OCI-M1 (cell line): ENCODE measurements at places on chromosomes 6 and 20.
A peak's percentile ranks its signal among the peaks of the same experiment; 100 is the strongest.

DNA sequence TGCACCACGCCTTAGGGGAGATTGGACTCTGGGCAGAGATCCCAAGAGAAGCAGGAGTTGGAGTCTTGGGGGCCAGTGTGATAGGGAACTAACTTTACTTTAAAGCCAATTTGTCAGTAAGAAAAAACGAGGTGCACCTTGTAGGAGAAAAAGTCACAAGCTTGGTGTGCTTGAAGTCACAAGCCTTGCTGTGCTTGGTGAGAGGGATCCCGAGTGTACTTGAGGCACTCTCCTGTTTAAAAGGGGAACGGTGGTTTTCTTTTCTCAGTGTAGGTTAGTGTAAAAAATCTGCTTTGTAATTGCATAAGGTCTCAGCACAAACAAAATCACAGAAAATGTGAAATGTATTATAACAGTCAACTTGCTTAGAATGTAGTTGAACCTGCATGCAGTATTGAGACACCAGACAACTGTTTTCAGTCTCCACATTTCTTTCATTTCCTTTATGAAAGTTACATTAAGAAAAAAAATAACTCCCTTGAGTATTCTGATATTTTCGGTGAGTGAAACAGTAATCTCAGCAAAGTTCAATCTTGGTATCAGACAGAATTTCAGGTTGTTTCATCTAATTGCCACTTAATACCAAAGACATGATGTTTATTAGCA, 111.1 kb upstream of the DUSP22 start:
- DNase-seq, result no peak

DNA sequence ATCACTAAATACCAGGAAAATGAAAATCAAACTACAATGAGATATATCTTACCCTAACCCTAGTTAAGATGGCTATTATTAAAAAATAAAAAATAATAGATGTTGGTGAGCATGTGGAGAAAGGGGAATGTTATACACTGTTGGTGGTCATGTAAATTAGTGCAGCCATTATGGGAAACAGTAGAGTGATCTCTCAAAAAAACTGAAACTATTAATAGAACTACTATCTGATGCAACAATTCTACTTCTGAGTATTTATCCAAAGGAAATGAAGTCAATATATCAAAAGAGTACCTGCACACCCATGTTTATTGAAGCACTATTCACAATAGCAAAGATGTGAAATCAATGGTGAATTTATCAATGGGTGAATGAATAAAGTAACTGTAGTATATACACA, 48.6 kb downstream of the HLA-A start:
- DNase-seq, result peak; percentile 22

DNA sequence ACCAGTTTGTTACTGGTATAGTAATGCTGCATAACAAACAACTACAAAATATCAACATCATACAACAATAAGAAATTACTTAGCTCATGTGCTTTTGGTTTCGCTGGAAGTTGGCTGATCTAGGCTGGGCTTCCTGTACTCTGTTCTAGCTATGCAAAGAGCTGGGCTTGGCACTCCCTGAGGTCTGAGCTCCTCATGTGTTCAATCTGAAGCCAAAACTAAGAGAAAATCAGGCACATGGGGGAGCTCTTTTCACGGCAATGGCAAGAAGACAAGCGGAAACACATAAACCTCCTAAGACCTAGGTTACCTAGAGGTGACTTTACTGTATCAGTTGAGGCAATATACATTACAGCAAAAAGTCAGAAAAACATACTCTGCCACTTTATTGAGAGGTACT, 574.2 kb downstream of the KHDRBS2 start:
- DNase-seq, result peak; percentile 27

DNA sequence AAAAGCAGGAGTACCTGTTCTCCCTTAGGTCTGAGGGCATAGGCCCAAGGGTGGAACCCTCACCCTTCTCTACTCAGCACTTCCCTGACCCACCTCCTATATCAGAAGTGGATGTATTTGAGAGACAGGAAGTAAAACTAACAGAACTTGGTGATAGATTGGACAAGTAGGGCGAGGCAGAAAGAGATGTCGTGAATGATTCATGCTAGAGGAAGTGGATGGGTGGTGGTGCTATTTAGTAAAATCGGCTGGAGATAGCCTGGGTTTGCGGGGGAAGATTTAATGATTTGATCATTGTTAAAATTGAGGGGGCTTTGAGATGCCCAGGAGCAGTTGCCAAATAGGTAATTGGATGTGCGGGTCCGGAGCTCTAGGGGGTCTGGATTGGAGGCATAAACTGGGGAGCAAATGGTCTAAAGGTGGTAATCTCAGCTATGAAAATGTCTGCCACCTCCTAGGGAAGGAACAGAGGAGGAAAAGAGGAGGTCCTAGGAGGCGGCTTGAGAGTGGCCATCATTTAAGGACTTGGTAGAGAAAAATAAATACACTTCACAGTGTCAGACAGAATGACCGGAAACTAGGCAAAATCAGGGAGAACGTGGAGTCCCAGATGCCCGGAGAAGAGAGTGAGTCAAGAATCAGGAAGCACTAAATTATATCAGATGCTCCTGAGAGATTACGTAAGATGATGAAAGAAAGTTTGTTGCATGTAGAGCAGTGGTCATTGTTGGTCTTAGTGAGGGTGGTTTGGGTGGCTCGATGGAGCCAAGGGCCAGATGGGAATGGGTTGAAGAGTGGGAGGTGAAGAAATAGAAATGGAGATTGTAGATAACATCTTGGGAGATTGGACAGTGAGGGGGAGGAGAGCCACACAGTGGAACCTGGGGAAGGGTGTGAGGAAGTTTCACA, 142.0 kb downstream of the CEP57L1 start:
- DNase-seq, result peak; percentile 89

DNA sequence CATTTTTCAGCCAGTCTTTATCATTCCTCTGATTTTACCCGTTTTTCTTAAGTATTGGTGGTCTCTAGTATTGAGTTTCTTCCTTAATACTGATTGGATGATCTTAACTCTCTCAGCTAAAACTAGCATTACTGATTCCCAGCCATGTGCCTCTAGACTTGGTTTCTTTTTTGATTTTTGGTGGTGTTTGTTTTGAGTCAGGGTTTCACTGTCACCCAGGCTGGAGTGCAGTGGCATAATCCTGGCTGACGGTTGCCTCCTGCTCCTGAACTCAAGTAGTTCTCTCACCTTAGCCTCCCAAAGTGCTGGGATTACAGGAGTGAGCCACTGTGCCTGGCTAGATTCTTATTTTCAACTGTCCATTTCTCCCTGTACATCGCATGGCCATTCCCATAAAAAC, 24.9 kb downstream of the DPPA5 start:
- no peak for DNase-seq

DNA sequence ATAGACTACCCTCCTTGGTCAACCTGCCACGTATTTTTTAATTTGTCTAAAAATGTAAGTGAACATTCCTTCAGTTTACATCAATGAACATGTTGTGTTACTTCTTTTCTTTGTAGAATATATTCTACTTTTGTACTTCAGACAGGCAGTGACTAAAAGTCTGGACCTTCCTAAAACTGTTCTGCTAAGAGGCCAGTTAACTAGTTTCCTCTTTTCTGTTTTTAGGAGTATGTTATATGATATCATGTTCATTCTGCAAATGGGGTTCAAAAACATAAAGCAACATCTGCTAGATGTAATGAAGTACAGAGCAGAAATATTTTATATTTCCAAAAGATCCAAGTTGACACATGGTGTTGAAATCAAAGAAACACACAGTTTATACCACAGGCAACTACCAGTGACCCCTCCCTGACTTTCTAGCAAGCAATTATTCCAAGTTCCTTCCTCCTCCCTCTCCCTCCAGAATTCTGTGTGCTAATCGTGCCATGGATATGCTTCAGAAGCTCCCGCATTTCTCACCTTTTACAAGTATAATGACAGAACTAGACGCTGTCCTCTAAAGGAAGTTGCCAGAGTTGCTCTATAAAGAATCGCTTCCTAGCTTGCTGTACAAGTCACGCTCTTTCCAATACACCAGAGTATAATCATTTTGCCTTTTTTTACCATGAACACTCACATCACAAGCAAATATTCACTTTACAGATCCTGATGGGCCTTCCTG, 64.7 kb downstream of the ARHGAP18 start:
- peak; percentile 46 for DNase-seq

GRCh38 chr6:50819904-50820868, 1.5 kb downstream of the TFAP2B start:
- DNase-seq, result no peak

DNA sequence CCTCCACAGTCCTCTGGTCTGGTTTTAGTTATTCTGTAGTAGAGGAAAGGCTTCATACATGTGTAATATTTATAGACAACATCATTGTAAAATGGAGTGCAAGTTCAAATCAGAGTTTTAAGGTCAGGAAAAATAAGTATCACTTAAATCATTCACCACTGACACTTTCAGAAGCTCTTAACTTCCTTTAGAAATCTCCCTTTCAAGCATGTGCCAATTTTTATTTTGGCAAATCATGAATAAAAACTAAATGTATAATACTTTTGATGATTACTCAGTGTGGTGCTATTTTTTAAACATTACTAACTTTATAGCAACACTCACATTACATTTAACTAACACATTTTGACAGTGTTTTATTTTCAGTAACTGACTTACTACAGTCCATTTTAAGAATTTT, 112.2 kb downstream of the OGFRL1 start:
- no peak for DNase-seq

- peak; percentile 75 for DNase-seq
Observed at GRCh38 chr6:14721103-14721758, 524.6 kb upstream of the JARID2 start.
